Large intestine (tissue), 12 donors: ENCODE measurements at places on chromosomes 16 and 17.
A peak's percentile ranks its signal among the peaks of the same experiment; 100 is the strongest.

- no peak for DNase-seq
Measured at GRCh38 chr17:57206928-57207327, 49.4 kb upstream of the MSI2 start.

DNA sequence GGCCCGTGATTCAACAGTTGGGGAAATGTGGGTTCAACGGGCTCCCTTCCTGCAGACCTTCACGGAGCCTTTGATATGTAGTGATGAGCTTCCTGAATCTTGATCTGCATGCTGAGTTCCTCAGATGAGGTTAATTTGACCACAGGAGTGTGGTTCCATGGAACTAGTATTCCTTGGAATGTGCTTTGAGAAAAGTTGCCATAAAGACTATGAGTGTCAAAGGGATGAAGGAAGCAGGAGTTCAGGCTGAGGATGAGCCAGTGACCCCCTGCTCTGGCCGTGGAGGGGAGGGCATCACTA is 229.2 kb downstream of the MSI2 start:
- DNase-seq = no peak

- no peak for DNase-seq
Measured at GRCh38 chr16:1088295-1089170, 7.5 kb downstream of the C1QTNF8 start.

DNA sequence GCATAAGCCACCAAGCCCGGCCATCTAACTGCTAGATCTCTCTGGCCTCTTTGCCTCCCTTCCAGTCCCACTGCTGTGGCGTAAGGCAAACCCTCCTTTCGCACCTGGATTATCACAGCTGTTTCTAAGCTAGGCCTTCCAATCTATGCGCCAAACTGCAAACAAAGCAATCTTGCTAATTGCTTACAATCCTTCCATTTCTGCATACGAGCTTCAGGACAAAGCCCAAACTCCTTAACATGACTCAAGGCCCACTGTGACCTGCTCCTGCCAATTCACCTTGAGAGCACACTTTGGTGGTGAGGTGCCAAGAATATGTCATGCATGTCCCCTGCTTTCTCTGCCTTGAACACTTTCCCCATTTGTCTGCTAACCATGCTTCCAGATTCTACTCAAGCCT is 6.0 kb upstream of the ARL5C start:
- no peak for DNase-seq

DNA sequence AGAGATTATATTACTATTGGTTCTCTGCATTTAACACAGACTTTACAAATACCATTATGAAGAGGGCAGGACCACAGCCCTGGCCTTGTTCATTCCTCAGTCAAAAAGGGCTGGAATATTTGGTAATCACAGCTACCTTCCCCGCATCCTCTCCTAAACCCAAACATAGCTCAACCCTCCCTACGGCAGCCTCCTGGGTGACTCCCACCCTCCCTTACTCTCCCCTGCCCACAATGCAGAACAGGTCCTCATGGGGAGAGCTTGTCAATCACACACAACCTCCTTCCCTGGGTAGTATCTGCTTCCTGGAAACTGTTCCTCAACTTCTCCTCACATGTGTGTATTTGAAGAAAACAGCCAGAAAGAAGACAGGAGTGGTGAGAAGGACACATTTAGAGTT is 224.2 kb downstream of the C16orf78 start:
- DNase-seq = no peak

- DNase-seq = no peak
Measured at GRCh38 chr16:65064131-65064530, 57.7 kb downstream of the CDH11 start.

DNA sequence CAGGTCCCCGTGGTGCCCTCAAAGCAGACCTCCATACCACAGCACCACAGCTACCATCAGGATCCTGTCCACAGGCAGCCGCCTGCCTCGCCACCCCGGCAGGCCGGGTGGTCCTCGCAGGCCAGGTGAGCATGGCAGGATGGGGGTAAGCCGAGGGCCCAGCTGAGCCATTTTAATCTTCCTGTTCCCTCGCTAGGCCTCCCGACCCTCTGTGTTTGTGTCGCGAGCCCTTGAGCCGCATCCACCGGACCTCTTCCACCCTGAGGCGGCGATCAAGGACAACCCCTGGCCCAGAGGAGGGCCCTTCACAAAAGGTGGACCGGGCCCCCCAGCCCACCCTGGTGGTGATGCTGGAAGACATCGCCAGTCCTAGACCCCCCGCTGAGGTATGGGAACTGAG is 2.0 kb downstream of the PRR14 start:
- DNase-seq = no peak

DNA sequence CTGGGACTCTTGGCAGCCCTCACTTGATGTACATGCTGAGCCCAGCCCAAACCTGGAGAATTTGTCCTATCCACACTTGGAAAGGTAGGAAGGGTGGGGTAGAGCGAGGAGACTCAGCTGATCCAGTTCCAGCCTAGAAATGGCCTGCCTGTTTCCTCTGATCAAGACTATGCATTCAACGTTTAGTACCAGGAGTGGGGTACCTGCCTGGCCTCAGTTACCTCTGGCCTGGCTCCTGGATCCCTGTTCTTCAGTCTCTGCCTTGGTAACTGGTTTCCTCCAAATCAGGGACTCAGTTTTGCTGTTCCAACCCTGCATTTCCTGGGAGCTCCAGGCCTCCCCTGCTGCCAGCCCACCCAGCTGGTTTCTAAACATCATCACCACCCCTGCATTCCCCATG is 233.5 kb downstream of the GSG1L start:
- no peak for DNase-seq

- DNase-seq = no peak
Measured at GRCh38 chr16:4264546-4264945, 8.3 kb downstream of the TFAP4 start.

DNA sequence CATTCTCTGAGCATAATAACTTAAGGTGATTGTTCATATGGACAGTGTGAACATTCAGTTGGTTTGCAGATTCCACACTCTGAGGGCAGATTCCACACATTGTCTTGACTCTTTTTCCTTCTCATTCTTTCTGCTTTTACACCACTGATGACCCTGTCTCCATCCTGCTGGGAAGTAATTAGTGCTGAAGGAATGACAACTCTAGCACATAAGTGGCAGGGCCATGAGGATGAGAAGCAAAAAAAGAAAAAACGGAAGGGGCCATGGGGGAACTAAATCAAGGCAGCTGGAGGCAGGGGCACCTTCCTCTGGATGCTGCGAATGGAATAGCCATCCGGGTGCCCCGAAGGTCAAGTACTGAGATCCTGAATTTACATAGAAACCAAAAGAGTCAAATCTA is 944.0 kb downstream of the KCNJ2 start:
- no peak for DNase-seq

GRCh38 chr16:80804056-80804525 is 307 bp downstream of the CDYL2 start:
- peak; percentile 77 for DNase-seq

DNA sequence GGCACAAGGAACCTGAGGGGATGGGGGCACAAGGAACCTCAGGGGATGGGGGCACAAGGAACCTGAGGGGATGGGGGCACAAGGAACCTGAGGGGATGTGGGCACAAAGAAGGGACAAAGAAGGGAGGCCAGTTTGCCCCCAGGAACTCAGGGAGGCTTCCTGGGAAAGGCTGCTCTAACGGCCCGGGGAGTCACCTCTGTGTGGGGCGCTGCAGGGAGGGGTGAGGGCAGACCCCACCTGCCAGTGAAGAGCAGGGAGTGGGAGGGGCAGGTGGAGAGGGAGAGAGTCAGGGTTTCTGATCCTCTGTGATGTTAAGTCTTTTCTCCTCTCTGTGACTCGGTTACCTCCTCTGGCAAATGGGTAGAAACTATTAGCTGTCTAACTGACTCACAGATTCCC is 57.7 kb downstream of the TIMM22 start:
- DNase-seq = no peak

DNA sequence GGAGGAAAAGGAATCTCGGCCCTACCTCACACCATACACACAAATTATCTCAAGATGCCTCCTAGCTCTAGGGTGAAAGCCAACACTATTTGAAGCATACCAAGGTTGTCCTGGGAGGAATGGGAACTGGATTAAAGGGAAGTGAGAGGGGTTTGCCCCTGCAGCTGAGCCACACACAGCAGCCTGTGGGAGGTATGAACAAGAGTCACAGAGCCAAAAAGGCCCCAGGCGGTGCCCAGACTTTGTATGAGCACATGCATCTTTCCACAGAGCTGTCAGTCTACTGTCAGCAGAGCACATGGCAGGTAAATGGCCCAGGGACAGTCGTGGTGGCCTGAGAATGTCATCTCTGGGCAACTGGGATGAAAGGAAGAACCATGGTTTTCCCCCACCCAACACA is 31.0 kb upstream of the RCVRN start:
- no peak for DNase-seq

- no peak for DNase-seq
Measured at GRCh38 chr17:27354051-27354490, 60.2 kb downstream of the WSB1 start.

- DNase-seq = no peak
Measured at GRCh38 chr16:47944589-47944988, 211.2 kb downstream of the ABCC12 start.

DNA sequence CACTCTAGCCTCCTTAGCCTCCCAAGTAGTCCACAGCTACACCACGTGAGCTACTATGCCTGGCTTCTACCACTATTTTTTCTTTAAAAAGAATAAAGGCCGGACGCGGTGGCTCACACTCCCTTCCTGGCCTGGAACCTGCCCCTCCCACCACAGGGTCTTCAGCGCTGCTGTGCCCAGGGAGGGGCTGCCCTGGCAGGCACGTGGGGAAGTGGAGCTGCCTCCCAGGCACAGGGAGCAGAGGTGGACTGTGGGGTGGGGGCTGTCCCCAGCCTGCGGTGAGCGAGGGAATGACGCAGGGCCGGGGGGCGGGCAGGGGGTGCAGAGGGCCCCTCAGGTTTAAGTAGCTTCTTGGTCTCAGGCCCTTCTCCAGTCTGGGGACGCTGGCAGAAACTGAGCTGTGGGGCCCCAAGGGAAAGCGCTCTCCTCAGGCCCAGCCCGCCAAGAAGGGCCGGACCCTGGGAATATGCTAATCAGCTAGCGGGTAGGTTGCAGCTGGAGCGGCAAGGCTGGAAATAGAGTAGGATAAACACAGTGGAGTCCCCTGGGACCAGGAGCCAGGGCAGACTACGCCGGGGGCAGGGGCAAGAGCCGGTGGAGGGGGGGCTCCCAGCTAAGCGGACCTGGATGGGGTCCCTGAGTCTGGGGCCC is 46.8 kb downstream of the TIMM22 start:
- DNase-seq = no peak

DNA sequence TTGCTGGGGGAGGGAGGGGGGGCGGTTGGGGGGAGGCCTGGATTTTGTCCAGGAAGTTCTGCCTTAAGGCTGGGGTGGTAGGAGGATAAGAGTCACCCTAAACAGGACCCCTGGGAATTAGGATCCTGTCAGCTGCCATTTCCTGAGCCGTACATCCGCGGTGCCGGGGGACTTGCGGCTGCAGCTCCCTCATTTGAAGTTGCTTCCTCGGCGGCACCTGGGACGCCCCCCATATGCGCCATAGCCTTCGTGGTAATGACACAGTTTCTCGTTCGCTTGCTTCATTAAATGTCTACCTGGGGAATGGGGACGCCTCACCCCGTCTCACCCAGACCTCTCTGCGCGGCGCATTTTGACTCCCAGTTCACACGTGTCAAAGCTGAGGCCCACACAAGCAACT is 55.1 kb upstream of the PABPN1L start:
- no peak for DNase-seq
